ENCODE measurements at places on chromosomes 11 and 22.

DNA sequence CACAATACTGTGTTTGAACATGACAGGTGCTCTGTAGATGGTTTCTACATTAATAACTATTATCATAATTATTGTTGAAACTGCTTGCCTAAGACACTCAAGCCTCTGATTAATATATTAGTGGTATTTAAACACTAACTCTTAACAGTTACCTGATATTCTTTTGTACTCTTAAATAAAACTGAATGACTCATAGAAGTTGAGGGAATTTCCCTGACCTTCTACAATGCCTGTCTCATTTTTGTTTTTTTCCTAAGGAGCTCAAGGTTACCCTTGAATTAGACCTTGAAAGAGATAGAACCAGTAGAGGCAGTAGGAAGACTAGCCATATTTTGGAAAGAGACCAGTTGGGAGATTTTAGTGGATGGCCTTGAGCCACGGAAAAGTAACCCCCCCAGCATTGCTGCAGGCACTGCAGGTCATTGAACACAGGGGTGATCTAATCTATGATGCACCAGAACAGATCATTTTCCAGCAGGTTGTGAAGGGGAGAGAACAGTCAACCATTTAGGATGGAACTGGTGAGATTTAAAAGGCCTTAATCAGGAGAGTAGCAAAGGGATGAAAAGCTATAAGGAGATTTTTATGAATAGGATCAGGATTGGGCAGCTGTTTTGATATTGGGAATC lies 148.3 kb downstream of the PGR start:
- DNase-seq = no peak

DNA sequence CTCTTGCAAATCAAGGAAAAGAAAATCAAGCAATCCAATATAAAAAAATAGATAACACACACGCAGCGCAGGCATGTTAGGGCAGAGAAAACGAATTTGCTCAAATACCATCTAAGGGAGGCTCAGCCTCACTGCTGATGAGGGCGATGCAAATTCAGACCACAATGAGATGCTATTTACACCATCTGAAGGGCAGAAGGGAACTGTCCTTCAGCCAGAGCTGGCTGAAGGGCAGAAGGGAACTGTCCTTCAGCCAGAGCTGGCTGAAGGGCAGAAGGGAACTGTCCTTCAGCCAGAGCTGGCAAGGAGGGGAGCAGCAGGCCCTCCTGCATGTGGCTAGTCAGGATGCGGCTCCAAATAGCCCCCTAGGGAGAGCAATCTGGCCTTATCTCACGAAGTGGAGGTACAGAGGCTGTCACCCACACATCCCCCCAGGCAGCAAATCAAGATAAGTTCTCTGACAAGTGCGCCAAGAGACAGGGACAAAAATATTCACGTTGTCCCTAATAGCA lies 7.6 kb upstream of the SLC39A13 start:
- DNase-seq = no peak

DNA sequence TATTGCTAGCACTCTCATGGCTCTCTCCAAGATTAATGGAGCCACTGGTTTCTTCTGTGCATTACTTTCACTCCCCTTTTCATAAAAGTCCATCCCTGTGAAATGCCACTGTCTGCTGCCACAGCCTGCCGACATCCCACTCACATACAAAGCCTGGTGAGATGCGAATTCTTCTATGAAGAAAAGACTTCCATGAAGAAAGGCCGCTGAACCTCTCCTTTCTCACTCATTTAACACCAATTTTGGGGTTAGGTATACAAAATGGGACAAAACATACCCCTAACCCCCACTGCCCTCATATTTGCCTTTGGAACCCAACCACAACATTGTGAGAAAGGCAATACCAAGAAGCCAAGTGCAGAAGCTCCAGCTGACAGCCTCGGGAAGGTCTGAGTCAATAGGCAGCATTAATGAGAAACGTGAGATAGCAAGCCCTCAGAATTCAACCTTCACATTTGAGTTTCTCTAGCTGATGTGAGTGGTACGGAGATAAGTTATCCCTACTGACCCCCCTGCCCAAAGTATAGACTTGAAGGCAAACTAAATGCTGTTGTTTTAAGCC lies 156.4 kb downstream of the ATG16L2 start:
- no peak for DNase-seq

- DNase-seq = no peak
Measured at GRCh38 chr11:123405123-123405592, 24.9 kb upstream of the GRAMD1B start.

- no peak for DNase-seq
Measured at GRCh38 chr22:44622147-44622427, 79.9 kb upstream of the PRR5 start.

DNA sequence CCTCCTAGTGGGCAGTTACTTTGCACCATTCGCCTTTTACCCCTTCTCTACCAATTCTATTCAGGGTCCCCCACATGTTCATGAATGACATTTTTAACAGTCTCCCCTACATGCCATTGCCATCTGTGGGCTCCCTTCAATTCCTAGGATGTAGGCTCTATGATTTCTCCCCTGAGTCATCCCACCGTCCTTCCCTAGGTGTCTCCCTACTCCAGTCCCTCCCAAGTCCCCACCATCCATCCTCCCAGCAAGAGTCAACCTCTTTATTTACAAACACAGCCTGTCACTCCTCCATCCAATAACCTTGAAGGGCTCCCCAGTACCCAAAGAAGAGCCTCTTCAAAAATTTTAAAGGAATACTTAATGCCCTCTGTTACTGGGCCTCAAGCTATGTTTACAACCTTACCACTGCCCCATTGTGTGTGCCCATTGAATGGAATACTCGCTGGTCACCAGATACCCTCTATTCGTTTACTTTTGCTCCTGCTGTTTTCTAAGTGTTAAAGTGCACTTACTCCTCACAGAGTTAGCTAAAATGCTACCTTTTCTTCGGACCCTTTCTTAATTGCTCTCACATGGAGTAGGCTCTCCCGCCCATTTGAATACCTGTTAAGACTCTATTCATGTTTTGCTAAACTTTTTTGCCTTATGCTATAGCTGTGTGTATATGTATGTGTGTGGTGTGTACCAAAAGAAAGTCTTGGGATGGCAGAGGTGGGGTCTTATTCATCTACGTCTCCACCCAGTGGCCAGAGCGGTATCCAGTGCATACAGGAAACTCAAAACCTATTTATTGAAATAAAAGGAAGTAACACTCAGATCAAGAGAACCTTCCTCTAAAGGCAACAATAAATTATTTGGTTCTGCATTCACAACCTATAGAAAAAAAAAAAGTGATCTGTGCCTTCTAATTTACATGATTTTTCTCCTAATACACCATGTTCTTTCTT lies 235.8 kb upstream of the CCDC90B start:
- no peak for DNase-seq

- no peak for DNase-seq
Measured at GRCh38 chr11:11440144-11440543, 87.1 kb upstream of the CSNK2A3 start.

Data from large intestine (tissue), 12 donors.